NCI-H1105 treated with DMSO at 0.1 percent for 48 hours (cell line): ENCODE measurements at places on chromosomes 3 and 15.
A peak's percentile ranks its signal among the peaks of the same experiment; 100 is the strongest.

DNA sequence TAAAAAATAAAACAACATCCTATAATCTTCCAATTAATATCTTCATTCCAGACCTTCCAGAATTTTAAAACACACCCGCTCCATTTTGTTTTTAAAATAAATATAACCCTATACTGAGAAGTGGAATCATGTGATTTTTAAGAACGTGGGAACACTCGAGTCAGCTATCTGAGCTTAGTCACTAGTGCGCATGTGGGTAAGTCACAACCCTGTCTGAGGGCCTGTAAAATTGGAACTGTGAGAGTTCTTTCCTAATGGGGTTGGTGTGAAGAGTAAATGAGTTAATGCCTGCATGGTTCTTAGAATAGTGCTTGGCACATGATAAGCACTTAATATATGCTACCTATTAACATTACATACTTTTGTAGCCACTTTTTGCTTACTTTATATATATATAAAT lies 19.9 kb upstream of the POLR2M start:
- no peak for DNase-seq

DNA sequence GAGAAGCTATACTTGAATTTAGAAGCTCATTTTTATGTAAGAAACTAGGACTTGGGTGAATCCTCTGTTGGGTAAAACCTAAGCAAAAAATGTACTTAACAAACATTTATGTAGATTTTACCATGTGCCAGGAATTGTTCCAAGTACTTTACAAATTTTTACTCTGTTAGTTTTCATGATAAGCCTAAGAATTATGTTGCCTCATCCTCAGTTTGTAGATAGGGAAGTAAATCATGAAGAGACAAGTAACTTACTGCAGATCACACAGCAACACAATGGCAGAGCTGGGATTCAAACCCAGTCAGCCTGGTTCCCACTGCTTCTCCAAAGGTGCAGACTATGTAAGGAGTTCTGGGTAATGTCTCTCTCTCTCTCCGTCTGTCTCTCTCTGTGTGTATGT lies 169.9 kb downstream of the DIPK2A start:
- no peak for DNase-seq

- DNase-seq, result no peak
Observed at GRCh38 chr3:130088061-130088460, 6.4 kb downstream of the ALG1L2 start.

- DNase-seq, result no peak
Observed at GRCh38 chr3:98972155-98972554, 70.7 kb upstream of the DCBLD2 start.

GRCh38 chr15:29682781-29683180 lies 139.5 kb downstream of the TJP1 start:
- no peak for DNase-seq

GRCh38 chr15:62390791-62391640 lies 225.9 kb upstream of the C2CD4B start:
- DNase-seq, result peak; percentile 48

- DNase-seq, result no peak
Observed at GRCh38 chr15:52653431-52653964, 25.7 kb downstream of the ATOSA start.

DNA sequence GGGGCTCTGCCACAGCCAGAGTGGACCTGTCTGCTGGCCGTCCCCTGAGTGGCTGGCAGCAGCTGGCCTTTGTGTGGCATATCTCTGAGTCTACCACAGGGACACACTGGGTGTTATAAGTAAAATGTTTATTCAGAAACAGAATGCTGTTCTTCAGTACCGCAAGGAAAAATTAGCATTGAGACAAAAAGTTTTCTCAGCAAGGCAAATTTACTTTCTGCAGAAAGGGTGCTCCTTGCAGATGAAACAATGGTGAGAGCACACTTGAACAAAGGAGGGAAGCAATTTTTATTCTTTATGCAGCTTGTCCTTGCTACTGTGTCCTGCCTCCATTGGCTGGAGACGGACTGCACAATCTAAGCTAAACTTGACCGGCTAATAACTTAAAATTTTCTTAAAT lies 4.0 kb downstream of the TMEM89 start:
- DNase-seq, result no peak

DNA sequence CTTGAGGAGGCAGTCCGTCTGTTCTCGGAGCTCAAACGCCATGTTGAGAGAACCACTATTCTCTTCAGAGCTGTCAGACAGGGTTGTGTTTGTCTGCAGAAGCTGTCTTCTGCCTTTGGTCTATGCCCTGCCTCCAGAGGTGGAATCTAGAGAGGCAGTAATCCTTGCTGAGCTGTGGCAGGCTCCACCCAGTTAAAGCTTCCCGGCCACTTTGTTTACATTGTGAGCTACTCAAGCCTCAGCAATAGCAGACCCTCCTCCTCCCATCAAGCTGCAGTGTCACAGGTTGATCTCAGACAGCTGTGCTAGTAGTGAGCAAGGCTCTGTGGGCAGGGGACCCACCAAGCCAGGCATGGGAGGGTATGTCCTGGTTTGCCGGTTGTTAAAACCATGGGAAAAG lies 8.9 kb downstream of the OR5AC2 start:
- DNase-seq, result peak; percentile 29

DNA sequence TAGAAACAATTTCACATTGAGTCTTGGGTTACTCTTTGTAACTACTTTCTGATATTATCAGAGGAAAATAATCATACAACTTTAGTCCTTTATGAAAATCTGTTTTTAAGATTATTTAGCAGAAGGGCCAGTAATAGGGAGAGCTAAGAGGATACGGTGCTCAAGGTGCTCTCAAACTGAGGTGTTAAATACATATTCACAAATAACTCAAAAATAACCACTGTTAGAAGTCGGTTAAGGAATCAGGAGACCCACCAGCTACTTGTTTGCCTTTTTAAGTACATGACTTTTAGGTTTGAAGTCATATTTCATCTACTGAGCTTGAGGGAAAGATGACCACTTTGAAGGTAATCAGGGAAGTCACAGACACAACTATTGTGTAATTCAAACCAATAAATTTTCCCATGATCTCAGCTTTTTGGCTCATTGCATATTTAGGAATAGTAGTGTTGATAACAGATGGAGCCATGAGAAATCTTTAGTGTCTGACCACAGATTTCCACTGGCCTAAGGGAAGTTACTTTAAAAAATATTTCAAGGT lies 1.4 kb upstream of the RSRC1 start:
- no peak for DNase-seq

DNA sequence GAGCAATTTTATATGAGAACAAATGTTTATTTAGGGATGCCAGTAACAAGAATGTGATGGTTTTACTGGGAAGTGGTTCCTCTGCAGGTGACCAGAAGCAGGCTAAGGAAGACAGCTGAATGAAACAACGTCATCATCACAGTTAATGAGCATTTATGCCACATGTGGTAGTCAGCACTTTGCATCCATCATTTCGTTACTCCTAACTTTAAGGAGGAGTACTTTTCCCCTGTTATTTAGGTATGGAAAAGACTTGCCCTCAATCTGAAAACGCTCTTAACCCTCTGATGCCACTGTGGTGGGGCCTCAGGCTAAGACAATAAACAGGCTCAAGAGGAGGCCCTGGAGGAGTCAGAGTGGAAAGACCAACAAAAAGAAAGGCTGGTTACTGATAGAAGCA lies 31.2 kb downstream of the INTS14 start:
- no peak for DNase-seq

DNA sequence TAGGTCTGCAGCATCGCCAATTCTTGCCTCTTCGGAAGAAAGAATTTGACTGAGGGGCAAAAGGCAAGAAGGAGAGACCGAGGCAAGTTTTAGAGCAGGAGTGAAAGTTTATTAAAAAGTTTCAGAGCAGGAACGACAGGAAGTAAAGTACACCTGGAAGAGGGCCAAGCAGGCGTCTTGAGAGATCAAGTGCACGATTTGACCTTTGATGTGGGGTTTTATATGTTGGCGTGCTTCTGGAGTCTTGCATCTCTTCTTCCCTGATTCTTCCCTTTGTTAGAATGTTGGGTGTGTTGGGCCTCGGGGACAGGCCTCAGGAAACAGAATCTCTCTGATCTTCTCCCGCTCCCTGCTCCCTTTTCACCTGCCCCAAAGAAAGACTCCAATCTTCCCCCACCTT lies 40.6 kb upstream of the FLNB start:
- DNase-seq, result no peak

- DNase-seq, result no peak
Observed at GRCh38 chr15:80846031-80846815, 67.1 kb downstream of the CEMIP start.

- no peak for DNase-seq
Observed at GRCh38 chr3:113791381-113791780, 44.5 kb downstream of the ATP6V1A start.
